ENCODE measurements at places on chromosomes 7 and 10.

GRCh38 chr10:130188195-130189175, 52.3 kb downstream of the GLRX3 start:
- no peak for DNase-seq

DNA sequence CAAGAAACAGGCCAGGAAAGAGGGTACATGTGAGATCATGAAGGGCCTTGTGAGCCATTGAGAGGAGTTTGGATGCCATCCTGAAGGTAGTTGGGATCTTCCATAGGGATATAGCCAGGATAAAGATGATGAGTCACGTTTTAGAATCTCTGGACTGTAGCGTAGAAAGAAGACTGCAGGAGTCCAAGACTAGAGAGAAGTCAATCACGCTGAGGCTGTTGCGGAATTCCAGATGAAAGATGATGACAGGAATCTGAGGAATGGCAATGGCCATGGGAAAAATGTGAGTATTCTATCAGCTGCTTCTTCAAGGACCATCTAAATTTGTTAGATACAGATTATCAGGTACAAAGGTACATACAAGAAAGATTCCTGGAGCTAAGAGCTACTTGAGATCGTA, 711.3 kb downstream of the GRM8 start:
- DNase-seq: no peak

DNA sequence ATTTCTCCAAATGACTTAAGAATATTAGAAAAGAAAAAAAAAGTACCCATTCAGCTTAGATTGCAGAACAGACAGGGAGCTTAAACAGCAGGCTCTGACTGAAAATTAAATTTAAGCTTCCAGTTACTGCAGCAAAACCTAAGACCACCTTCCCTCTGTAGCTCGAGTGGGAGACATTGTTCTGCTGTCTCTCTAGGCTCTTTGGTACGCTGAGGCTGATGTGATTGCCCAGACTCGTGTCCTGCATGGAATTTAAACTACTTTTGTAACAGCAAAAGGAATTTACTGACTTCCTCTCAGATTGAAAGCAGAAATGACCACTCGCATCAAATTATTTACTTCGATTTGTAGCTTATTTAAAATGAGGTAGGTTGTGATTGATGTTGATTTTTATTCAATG, 124.6 kb downstream of the LRRTM3 start:
- DNase-seq: no peak

DNA sequence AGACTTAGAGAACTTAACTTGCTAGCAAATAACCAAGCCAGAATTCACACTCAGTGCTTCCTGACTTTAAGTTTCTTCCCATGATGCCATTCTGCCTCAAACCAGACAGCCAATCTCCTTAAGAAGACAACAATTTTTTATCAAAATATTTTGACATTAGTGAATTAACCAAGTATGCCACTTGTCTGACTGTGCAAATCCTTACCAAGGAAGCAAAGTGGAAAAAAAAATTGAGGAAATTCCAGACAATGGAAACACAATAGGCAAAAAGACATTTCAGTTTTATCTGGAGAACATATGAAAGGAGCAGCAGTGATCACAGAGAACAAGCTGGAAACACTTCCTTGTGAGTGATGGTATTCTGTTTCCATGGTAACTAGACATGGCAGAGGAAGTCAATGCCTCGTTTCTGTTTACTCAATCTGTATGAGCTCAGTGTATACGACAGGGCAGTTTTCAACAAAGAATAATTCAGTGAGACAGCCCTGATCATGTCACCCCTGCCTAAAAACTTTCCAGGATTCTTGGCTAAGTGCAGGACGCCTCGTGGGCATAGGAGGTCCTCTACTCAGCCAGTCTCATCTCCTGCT, 114.2 kb downstream of the DYNC1I1 start:
- no peak for DNase-seq

DNA sequence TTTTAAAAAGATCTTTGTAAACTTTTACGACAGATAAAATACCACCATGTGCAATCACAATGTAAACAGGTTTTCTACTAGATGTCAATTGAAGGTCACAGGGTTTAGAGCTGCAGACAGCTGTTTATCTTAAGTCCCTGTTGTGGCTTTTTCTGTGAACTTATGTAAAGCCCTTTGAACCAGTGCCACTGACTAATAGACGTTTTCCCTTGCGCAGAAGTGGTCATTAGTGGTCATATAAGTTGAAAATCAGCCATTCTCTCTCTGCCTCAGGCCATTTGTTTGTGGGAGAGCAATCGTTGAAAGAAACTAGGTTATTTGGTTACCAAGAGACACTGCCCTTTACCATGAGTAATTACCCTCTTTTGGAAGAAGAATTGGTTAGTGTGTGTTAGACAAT, 23.9 kb downstream of the CACNB2 start:
- DNase-seq: no peak

DNA sequence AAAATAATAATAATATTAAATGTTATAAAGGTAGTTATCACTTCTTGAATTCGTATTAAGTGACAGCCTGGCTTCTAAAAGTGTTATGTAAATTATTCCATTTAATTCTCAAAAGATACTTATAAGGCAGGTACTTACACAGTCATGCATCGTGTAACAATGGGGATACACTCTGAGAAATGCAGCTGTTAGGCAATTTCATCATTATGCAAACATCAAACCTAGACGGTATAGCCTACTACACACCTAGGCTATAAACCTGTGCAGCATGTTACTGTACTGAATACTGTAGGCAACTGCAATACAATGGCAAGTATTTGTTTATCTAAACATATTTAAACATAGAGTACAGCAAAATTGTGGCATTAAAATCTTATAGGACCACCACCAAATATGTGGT, 1.5 kb downstream of the IFIT1 start:
- DNase-seq: no peak

- DNase-seq: no peak
Measured at GRCh38 chr7:27788437-27788836, 48.5 kb downstream of the TAX1BP1 start.

GRCh38 chr7:98106647-98107312, at the start of gene LMTK2:
LMTK2 (plus strand) TSS chr7:98106862; CDS start chr7:98107178, 316 bp downstream.
- peak; percentile 99 for DNase-seq

DNA sequence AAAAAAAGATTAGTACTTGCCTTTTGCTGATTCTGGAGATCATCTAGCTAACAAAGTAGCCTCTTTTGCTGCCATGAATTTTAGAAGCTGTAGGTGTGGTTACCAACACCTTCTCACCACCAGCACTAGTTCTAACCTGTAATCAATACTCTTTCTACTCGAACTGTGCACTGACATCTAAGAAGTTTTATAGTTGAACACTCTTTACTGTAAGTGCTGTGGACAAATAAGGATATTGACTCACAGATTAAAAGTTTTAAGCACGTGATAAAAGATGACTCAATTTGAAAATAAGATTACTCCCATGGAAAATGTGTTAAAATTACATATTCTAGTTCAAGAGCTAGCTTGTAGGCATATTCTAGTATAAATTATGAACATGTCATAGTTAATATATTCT, 89.9 kb downstream of the REEP3 start:
- no peak for DNase-seq

- DNase-seq: no peak
Measured at GRCh38 chr10:74898201-74898976, 72.0 kb downstream of the KAT6B start.

DNA sequence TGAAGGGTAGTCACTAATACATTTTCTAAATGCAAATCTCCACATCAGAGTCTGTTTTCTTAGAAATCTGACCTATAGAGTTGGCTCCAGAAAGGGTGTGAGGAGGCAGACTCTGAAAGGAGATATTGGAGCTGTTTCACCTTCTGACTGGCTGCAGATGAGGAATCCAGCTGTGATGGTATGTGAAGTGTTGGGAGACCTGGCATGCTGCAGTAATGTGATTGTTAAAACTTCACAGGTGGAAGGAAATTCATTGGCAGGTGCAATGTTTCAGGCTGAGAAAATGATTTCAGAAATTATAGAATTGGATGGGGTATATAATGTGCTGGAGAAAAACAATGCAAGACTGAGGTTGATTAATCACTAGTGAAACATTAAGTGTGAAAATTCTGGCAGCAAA, 1134.0 kb upstream of the LRRN3 start:
- no peak for DNase-seq

DNA sequence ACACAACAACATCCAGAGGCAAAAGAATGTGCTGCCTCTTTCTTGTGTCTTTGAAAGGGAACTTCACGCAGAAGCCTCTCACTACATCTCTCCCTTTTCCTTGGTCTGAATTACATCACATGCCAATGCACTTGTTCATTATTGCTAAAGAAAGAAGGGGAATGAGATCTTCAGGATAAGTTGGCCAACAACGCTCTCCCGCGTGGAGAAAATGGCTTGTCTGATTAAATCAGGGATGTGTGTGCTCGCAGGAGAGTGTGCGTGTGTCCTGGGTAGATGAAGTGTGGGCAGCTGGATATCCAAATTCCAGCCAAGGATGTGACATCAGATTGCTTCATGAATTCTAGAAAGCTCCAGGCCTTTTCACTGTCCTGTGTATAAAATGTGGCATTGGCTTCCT, 541.6 kb upstream of the FZD8 start:
- DNase-seq: no peak

GRCh38 chr10:61338146-61338545, 115.0 kb downstream of the TMEM26 start:
- no peak for DNase-seq

- no peak for DNase-seq
Measured at GRCh38 chr10:69730251-69731156, 71.2 kb upstream of the COL13A1 start.

- DNase-seq: no peak
Measured at GRCh38 chr7:144584726-144585125, 181.2 kb upstream of the NOBOX start.

GRCh38 chr10:11488126-11488525, 123.3 kb downstream of the USP6NL start:
- no peak for DNase-seq

- no peak for DNase-seq
Measured at GRCh38 chr7:101739775-101740398, 77.5 kb upstream of the CUX1 start.

- no peak for DNase-seq
Measured at GRCh38 chr7:73891178-73891885, 30.4 kb downstream of the TMEM270 start.

DNA sequence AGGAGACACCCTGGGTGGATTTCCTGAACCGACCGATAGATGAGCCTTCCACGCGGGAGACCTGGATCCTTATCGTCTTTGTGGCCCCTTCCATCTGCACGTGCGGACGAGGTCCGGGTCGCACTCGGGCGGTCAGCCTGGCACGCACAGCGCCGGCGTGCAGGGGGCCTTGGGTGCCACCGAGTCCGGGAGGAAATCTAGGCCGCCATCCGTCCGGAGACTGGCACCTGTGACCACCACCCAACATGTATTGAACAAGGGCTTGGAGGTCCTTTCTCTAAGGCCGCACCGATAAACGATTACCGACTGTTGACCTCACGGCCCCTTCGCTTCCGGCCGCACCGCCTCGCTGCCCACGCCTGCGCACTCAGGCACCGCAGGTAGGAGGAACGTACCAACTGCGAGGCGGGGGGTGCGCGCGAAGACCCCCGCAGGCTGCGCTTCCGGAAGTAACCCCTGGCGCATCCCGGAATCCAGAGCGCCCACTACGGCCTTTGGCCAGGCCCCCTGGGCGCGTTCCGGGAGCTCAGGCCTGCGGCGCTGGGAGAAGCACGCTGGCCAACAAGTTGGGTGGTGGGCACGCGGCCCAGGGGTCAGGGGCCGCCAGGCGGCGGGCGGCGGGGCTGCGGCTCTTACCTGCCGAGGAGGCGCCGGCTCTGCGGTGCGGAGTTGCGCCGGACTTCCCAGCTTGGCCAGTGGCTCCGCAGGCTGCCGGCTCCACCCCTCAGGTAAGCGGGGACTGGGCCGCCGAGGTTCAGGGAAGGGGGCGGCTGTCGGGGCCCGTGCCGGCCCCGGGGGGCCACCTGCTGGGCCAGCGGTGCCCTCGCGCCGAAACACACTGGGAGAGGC, at the start of the genes ACTR3C and LRRC61:
TSS of gene ACTR3C (minus strand) at position 713 of the 849 bp plus-strand sequence. CDS start 28,249 bp downstream, outside the sequence.
TSS of gene LRRC61 (plus strand) at position 523 of the 849 bp plus-strand sequence. CDS start 13,507 bp downstream, outside the sequence.
- DNase-seq: peak; percentile 59

- DNase-seq: no peak
Measured at GRCh38 chr10:85741626-85742300, 624.8 kb downstream of the GRID1 start.

DNA sequence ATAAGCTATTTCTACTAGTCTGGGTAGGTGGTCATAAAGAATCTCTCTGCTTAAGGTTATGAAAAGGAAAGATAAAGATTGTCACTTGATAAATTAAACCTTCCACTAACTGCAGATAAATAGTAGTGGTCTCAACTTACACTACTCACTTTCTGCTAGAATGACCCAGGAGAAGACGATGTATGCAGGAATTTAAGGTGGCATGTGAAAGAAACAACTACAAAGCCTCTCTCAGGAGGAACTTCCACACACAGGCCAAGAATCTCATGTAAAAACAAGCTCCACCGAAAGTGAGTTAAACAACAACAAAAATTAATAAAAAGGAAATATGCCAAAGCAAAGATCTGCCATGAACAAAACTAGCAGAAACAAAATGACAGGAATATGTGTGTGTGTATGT, 165.4 kb downstream of the CDC14C start:
- DNase-seq: no peak

- no peak for DNase-seq
Measured at GRCh38 chr7:94324380-94325121, 70.1 kb upstream of the COL1A2 start.

DNA sequence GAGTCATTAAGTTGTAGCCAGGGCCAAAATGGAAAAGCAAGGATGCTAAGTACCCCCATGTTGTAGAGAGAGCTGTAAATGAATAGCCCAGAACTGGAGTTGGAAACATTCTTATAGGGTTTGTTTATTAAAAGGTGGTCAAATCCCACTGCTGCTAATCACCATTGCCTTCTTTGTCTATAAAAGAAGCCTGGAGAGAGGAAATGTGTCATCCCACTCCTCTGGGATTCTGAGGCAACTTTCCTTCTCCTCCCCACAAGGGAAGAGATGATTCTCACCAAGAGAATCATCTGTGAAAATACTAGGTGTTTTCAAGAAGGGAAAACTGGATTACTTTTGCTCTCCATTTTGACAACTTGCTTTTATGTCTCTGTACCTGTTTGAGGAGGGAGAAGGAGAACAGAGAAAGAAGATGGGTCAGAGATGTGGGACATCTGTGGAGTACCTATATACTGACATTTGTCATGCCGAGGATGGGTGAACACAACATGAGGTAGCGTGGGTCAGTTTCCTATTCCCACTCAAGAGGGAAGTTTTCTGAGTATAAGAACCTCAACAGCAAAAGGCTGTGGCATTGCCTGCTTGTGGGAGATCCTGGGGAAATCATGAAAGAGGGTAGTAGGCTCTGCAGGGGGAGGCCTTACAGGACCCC, 262.2 kb downstream of the KIF20B start:
- DNase-seq: no peak

DNA sequence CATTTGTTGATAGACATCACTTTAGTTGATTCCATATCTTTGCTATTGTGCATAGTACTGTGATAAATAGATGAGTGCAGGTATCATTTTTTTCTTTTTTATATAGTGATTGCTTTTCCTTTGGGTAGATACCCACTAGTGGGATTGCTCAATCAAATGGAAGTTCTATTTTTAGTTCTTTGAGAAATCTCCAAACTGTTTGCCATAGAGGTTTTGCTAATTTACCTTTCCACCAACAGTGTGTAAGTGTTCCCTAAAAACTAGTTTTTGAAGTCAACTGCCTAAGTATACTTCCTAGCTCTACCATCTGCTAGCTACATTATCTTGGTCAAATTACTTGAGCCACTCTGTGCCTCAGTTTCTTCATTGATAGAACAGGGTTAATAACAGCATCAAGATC, 31.5 kb upstream of the RSBN1L start:
- no peak for DNase-seq

Measured in stimulated activated CD4-positive, alpha-beta T cell treated with anti-CD3 and anti-CD28 coated beads, Interleukin-2, amount 100 ng/mL, for 48 hours (primary cell).